Urothelium cell line (cell line): ENCODE measurements at places on chromosomes 1 and 21.

DNA sequence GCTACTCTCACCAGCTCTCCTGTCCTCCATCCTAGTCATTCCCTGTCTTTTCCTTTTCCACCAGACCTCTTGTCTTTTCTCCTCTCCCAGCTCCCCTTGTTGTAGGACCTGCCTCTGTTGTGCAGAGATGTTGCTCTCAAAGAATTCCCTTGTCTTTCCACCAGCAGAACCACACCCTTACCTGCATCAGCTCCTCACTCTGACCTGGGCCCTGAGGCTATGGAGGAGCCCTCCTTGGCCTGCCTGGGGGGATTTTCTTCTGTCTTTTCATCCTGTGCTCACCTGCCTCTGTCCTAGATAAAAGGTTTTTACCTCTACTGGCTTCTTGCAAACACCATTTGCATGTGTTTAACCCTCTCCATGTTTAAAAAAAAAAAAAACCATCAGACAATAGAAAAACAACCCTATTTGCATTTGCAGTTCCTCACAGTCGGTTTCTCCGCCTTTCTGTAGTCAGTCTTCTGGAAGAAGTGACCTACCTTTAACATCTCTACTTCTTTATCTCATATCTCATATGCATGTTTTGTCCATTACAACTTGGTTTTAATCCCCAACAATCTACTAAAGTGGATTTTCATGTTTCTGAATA, 12.1 kb downstream of the FCRL5 start:
- DNase-seq: no peak

- no peak for DNase-seq
Observed at GRCh38 chr1:247246325-247247115, 9.4 kb upstream of the VN1R5 start.

DNA sequence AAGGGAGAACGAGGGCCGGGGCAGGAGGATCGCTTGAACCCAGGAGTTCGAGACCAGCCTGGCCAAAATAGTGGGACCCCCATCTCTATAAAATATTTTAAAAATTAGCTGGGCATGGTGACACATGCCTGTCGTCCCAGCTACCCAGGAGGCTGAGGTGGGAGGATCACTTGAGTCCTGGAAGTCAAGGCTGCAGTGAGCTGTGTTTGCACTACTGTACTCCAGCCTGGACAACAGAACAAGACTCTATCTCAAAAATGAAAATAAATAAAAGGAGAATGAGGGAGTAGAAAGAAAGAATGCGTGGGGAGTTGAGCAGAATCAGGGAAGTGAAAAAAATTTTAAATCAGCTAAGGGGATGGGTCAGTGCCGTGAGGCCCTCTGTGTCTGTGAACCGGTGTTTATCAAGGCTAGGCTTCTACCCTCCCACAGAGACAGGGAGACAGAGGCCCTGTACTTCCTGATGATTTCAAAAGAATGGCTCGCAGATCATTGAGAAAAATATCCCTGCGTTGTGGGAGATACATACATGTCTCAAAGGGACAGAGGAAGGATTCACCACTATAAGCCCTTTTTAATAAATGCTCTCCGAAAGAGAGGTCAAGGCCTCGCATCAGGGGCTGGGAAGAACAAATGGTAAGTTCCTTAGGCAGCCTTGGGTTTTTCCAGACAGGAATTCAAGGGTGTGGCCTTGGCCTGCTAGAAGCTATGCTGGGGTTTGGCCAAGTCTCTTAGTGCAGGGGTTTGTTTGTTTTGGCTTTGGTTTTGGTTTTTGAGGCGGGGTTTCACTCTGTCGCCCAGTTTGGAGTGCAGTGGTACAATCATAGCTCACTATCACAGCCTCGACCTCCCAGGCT, 20.7 kb downstream of the IL10RB start:
- peak; percentile 68 for DNase-seq

- no peak for DNase-seq
Observed at GRCh38 chr1:178564086-178564782, 51.3 kb downstream of the TEX35 start.

- no peak for DNase-seq
Observed at GRCh38 chr1:212825798-212826452, 21.5 kb downstream of the SPATA45 start.

GRCh38 chr1:86500714-86501113, 32.0 kb downstream of the CLCA1 start:
- DNase-seq: no peak

GRCh38 chr1:39063191-39063590, 37.0 kb downstream of the NDUFS5 start:
- no peak for DNase-seq

GRCh38 chr1:211830328-211831142, at the start of gene LPGAT1:
LPGAT1 (minus strand) TSS chr1:211830763; CDS start chr1:211829296, 1,467 bp downstream.
- DNase-seq: peak; percentile 90

DNA sequence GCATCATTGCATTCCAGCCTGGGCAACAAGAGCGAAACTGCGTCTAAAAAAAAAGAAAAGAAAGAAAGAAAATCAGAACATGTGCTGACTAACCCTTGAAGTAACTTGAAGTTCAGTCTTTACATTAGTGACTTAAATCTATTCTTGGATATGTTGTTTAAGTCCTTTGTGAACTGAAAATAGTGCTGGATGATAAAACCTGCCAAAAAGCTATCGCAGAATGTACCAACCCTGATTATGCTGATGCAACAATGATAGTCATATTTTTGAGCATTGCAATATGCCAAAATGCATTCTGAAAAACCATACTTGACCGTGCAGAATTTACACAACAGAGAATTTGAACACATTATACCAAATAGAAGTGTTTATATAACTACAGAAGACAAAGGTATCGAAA, 30.7 kb downstream of the SHISAL2A start:
- no peak for DNase-seq

- no peak for DNase-seq
Observed at GRCh38 chr1:101444873-101445618, 208.2 kb downstream of the S1PR1 start.

DNA sequence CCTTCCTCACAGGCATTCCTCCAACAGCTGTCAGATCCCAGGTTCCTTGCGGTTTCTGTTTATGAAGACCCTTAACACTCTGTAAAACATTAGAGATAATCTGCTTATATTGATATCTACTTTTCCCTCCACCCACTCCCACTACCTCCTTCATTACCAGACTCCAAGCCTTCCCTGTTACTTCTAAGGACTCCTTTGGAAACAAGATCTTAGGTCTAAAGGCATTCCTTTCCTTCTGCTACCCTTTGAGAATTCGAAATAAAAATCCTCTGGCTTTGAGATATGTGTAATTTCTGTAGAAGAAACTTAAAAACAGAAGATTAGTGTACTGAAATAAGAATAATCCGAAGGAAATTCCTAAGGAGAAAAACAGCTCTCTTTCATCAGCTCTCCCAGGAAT, 23.7 kb upstream of the LYPLAL1 start:
- no peak for DNase-seq

DNA sequence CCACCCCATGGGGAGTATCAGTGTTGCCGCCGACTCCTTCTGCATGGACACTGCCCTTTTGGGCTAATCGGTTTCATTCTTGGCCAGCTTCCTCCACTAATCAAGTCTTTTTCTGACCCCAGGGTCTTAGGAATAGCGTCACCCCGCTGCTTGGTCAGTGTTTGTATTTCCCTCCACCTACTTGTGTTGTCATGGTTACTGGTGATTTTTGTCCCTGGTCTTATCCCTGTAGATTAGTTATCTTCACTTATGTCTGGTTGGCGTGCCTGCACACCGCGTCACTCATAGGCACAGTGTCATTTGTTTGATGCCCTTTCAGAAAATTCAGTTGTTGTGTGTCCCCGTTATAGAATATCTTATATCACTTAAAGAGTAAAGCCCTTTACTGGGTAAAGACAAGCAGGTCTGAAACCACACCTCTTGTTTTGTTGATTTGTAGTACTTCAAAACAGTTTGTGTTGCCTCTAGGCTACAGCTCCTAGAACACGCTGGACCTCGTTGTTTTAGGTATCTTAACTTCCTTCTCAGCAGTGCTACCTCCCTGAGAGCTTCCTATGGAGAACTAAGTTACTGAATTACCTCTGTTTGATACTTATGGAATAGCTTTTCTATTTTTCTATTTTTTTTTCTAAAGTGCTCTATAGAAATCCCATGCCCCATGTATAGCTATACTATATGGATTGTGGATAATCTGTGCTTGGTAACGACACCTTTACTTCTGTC, 868 bp downstream of the PPP1R12B start:
- DNase-seq: no peak

DNA sequence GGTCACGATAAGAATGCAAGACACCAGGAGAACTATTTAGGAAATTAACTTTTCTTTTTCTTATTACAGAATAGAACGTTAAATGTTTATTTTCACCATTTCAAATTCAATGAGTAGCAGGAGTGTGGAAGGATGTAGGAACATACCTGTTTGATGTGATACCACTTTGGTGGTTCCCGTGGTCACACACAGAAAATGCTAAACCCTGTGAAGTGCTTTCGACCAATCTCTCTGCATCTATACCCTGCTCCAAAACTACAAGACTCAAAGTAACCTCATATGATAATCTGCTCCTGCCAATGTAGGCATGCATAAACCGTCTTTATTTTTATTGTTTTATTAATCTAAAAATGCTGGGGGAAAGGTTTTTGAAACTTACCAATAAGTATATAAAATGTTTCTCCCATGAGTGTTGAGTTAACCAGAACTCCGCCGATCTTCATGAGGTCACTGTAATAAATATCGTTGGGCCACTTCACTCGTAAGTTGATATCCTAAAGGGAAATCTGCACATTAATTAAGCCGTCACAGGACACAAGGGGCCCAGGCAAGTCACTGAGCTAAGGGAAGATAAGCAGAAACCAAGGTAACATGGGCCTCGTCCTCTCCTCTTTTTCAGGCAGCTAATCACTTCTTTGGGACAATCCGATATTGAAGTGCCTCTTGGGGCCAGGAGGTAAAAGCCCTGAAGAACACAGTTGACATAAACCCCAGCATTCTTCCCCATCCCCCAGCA, 60.6 kb downstream of the SIM2 start:
- DNase-seq: no peak

GRCh38 chr1:151574575-151575529, 34.7 kb downstream of the TUFT1 start:
- DNase-seq: peak; percentile 55

GRCh38 chr1:205504311-205505075, at the start of gene CDK18:
CDK18 (plus strand) TSS chr1:205504669; CDS start chr1:205523168, 18,499 bp downstream.
- DNase-seq: peak; percentile 94

GRCh38 chr1:70411360-70411844, 334 bp downstream of the CTH start:
- DNase-seq: no peak

- DNase-seq: peak; percentile 26
Observed at GRCh38 chr21:46459356-46460112, 843 bp downstream of the DIP2A start.

DNA sequence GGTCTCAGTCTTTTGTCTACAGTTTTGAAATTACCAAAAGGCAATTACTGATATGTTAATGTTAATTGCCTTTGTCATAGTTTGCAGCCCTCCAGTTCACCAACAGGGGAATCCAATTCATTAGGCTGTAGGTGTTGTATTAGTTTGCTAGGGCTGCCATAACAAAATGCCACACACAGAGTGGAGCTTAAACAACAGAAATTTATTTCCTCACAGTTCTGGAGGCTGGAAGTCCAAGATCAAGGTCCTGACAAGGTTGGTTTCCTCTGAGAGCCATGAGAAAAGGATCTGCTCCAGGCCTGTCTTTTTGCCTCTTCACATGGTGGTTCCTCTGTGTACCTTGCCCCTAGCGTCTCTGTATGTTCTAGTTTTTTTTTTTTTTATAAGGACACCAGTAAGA, 1.3 kb downstream of the RTCA start:
- no peak for DNase-seq

- DNase-seq: no peak
Observed at GRCh38 chr1:201594575-201595245, 55.8 kb downstream of the NAV1 start.

- no peak for DNase-seq
Observed at GRCh38 chr1:35488336-35488735, 68.9 kb downstream of the KIAA0319L start.

DNA sequence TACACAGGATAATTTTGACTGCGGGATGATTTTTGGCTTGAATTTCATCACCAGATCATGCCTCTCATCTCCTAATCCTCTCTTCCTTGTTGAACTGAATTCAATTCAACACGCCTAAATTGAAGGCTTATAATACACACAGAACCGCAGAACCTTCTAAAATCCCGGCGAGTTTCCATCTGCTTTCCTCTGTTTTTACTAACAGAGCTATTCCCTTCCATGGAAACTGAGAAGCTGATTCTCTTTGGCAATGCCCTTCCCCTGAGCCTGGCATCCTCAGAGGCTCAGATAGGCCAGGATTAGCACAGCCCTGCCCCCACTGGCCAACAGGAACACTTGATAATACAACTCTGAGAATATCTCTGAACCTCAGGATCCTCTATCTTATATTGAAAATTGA, 130.2 kb downstream of the CAPN8 start:
- DNase-seq: no peak

GRCh38 chr21:14629461-14629860, 83.3 kb upstream of the SAMSN1 start:
- DNase-seq: no peak

DNA sequence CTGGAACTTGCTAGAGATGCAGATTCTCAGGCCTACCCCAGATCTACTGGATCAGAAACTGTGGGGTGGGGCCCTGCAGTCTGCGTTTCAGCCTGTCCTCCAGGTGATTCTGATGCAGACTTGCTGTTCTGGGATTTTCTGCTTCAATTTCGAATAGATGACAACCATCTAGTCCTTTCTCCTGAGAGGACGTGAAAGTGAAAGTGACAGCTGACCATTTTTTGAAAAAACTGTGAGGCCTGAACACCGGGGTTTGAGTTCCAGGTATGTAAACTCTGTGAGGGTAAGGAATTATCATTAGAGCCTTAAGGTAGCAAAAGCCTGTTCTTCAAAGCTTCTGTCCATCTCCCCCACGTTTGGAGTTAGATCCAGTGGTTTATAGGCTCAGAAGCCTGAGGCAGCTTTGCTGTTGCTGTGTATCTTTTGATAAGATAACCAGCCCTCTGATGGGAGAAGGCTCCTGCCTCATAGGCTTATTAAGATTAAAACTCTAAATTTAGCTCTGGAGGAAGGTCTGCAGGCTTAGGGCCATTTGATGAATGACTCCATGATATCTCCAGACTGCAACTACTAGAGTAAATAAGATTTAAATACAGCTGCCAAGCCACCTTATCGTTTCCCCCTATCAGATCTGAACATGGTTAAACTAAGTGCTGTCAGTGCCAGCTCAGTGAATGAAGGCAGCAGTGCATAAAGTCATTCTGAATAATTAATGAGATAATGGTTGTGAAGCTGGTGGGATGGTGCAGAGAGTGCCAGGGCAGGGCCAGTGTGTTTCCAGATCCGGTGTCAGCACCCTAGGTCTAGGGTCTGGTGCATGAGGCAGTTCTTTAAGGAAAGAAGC, 335.2 kb downstream of the HHAT start:
- no peak for DNase-seq

- no peak for DNase-seq
Observed at GRCh38 chr1:156146769-156147405, 6.5 kb upstream of the SEMA4A start.

GRCh38 chr1:75087278-75087677, 46.9 kb upstream of the LHX8 start:
- DNase-seq: no peak

DNA sequence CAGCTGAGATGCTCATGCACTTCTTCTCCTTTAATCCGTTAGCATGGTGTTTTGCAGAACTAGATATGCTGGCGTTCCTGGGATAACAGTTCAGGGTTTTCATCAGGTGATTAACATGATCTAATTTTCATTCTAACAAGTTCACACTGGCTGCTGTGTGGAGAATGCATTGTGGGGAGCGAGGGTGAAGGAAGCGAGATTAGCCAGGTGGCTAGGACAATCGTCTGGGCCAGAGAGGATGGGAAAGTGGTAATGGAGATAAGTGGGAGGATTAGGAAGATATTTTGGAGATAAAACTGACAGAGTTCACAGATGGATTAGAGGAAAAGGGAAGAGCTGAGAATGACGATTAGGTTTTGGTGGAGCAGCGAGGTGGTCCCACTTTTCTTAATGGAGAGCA, 138.1 kb upstream of the MAGI3 start:
- DNase-seq: no peak
